ENCODE measurements at places on chromosomes 7 and 10.

- no peak overlapping the region for H3K4me3 ChIP-seq
- no peak for ATAC-seq
- H3K4me1 ChIP-seq, result no peaks in the 10 kb centered on the region
- H3K27me3 ChIP-seq, result peaks cover 4% of the 10 kb centered on the region
Observed at GRCh38 chr7:30920021-30920583, 8.4 kb downstream of the AQP1 start.

DNA sequence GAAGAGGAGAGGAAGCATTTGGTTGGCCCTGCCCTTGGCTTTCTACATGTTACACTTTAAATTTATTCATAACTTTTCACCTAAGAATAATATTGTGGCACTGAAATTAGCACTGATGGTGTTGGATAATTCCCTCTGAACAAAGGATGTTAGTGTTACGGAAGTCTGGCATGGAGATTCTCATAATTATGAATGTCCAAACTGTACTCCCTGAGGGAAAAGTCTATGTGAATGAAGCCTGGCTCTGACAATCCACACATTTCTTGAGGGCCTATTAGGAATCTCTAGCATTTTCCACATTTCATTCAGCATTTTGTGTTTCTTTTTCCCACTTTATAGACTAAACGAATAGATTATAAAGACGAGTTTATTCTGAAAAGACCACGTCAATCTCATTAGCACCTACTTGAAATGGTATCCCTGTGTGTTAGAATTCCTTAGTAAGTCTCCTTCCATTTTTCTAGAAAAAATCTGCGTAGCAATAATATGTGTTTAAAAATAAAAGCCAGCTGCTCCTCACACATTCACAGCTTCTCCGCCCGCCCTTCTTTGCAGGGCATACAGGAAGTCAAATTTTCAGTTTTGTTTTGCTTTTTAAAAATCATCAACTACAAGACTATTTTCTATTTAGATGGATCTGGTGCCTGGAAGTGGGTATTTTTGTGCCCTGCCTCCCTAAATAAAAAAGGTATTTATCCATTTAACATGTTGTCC, 131.8 kb upstream of the PALS2 start:
- H3K4me1 ChIP-seq, result no peaks in the 10 kb centered on the region
- ATAC-seq, result no peak
- peaks cover 3% of the 10 kb centered on the region for H3K27me3 ChIP-seq

DNA sequence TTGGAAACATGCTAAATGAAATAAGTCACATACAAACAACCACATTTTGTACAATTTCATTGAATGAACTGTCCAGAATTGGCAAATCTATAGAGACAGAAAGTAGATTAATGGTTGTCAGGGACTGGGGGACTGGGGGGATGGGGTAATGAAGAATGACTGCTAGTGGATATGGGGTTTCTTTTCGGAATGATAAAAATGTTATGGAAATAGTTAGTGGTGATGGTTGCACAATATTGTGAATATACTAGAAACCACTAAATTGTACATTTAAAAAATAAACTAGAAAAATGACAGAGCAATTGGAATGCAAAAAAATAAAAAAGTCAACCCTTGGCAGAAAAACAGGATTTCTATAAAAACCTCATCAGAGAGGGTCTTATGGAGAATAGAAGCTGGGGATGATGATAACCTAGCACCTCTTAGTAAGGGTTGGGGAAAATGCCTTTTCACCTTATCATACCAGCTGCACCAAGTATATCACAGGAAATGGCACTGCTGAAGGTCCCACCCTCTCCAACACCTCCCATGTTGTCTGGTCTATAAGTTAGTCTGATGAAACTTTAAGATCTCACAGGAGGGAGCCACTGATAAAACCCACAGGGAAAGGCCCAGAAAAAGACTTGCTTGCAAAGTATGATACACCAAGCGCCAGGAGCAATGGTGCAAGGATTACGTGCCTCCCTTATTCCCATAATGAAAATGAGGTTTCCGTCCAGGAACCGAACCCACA, 23.1 kb upstream of the JAZF1 start:
- H3K27me3 ChIP-seq, result no peaks in the 10 kb centered on the region
- ATAC-seq, result no peak
- H3K36me3 ChIP-seq, result peaks cover 10% of the 10 kb centered on the region
- no peak overlapping the region for H3K4me3 ChIP-seq
- peaks cover 56% of the 10 kb centered on the region for H3K4me1 ChIP-seq
- H3K27ac ChIP-seq, result no peak overlapping the region

- H3K27ac ChIP-seq, result no peak overlapping the region
- H3K4me3 ChIP-seq, result no peak overlapping the region
- no peak for ATAC-seq
- peaks cover 33% of the 10 kb centered on the region for H3K27me3 ChIP-seq
- H3K4me1 ChIP-seq, result peaks cover 13% of the 10 kb centered on the region
Observed at GRCh38 chr7:148622887-148623585, 32.5 kb downstream of the C7orf33 start.

DNA sequence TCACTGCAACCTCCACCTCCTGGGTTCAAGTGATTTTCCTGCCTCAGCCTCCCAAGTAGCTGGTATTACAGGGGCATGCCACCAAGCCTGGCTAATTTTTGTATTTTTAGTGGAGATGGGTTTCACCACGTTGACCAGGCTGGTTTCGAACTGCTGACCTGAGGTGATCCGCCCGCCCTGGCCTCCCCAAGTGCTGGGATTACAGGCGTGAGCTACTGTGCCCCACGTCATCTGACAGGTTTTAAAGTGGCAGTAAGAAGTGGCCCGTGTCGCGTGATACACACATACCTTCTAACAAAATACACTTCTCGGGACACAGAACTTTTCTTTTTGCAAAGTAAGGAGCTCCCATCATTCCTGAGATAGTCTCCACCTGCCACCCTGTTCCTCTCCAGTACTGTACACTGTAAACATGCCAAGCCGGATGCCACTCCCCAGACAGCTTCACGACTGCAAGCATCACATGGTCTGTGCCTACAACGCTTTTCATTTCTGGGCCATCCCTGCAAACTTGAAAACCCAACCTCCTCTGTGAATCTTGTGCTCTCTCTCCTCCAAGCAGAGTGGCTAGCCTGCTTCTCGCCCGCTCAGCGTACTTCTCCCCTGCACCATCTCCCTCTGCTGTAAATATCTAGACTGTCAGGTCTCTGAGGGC, 256.3 kb upstream of the KLF14 start:
- no peaks in the 10 kb centered on the region for H3K27me3 ChIP-seq
- H3K36me3 ChIP-seq, result peaks cover 32% of the 10 kb centered on the region

DNA sequence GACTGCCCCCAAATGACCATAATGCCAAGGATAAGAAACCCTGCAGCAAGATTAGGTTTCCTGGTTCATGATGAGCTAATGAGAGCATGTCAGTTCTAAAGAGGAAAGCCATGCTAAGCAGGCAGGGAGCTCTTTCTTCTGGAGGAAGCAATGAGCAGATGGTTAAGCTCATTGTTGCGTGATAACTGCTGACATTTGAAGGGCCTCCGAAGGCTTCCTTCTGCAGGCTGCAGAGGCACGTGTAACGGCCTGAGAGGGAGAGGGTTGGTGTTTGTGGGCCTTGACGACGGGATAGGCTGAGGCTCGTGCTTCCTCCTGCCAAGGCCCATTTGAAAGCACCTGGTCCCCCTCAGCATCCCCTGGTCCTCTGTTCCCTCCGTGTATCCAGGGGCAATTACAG, 63.5 kb upstream of the BTBD16 start:
- no peak overlapping the region for H3K4me3 ChIP-seq
- no peak for ATAC-seq
- no peaks in the 10 kb centered on the region for H3K36me3 ChIP-seq
- no peaks in the 10 kb centered on the region for H3K4me1 ChIP-seq
- no peak overlapping the region for H3K27ac ChIP-seq

GRCh38 chr10:99981581-99982199, 28.1 kb downstream of the DNMBP start:
- peak overlapping the region; percentile 28 for H3K27ac ChIP-seq
- no peak overlapping the region for H3K4me3 ChIP-seq
- peaks cover 46% of the 10 kb centered on the region for H3K4me1 ChIP-seq
- no peaks in the 10 kb centered on the region for H3K27me3 ChIP-seq
- H3K36me3 ChIP-seq, result no peaks in the 10 kb centered on the region

DNA sequence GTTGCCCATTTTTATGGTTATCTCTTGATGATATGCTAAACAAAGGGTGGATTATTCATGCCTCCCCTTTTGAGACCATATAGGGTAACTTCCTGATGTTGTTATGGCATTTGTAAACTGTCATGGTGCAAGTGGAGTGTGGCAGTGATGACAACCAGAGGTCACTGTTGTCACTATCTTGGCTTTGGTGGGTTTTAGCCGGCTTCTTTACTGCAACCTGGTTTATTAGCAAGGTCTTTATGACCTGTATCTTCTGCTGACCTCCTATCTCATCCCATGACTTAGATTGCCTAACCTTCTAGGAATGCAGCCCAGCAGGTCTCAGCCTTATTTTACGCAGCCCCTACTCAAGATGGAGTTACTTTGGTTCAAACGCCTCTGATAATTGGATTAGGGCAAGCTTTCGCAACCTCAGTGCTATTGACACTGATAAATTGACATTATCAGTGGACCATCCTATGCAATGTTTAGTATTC, 36.9 kb downstream of the BAG3 start:
- ATAC-seq, result peak; percentile 64
- H3K36me3 ChIP-seq, result no peaks in the 10 kb centered on the region
- peaks cover 35% of the 10 kb centered on the region for H3K4me1 ChIP-seq
- H3K27me3 ChIP-seq, result no peaks in the 10 kb centered on the region

DNA sequence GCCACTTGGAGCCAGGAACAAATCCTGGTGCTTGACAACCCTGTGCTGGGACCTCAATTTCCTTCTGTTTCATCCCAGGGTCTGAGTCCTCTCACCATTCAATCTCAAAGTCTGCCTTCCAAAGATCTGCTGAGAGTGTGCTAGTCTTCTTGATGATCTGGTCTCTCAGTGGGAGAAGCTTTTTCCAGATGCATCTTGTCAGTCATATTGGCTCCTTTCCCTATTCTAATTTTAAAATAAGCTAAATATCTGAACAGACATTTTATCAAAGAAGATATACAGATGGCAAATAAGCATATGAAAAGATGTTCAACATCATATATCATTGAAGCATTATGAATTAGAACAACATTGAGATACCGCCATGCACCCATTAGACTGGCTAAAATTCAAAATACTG, 469.3 kb downstream of the NEBL start:
- H3K4me1 ChIP-seq, result no peaks in the 10 kb centered on the region
- no peak for ATAC-seq
- no peaks in the 10 kb centered on the region for H3K36me3 ChIP-seq
- no peaks in the 10 kb centered on the region for H3K27me3 ChIP-seq

DNA sequence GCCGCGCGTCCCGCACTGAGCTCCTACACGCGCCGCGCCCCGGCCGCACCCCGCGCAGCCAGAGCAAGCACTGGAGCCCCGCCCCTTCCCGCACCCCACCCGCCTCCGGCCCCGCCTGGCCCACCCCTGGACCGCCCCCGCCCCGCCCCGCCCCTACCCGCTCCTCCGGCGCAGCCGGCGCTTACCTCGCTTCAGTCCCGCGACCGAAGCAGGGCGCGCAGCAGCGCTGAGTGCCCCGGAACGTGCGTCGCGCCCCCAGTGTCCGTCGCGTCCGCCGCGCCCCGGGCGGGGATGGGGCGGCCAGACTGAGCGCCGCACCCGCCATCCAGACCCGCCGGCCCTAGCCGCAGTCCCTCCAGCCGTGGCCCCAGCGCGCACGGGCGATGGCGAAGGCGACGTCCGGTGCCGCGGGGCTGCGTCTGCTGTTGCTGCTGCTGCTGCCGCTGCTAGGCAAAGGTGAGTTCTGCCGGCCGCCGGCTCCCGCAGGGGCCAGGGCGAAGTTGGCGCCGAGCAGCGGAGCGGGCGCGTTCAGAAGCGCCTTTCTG, at the start of gene RET:
TSS of gene RET (plus strand) at position 194 of the 545 bp plus-strand sequence. CDS start at position 384, 190 bp downstream.
- ATAC-seq, result peak; percentile 14
- peaks cover 68% of the 10 kb centered on the region for H3K27me3 ChIP-seq
- peaks cover 14% of the 10 kb centered on the region for H3K4me1 ChIP-seq
- H3K36me3 ChIP-seq, result no peaks in the 10 kb centered on the region
- peak within 1 kb of the TSS; percentile 50 for H3K4me3 ChIP-seq

- H3K27me3 ChIP-seq, result no peaks in the 10 kb centered on the region
- no peak overlapping the region for H3K4me3 ChIP-seq
- H3K27ac ChIP-seq, result no peak overlapping the region
- no peak for ATAC-seq
Observed at GRCh38 chr10:90148116-90148855, 446.9 kb downstream of the KIF20B start.

- H3K27me3 ChIP-seq, result no peaks in the 10 kb centered on the region
- ATAC-seq, result no peak
- no peak overlapping the region for H3K4me3 ChIP-seq
- H3K36me3 ChIP-seq, result no peaks in the 10 kb centered on the region
- H3K4me1 ChIP-seq, result no peaks in the 10 kb centered on the region
Observed at GRCh38 chr10:25556457-25556856, 377.6 kb upstream of the MYO3A start.

- no peak overlapping the region for H3K4me3 ChIP-seq
- no peaks in the 10 kb centered on the region for H3K4me1 ChIP-seq
- no peaks in the 10 kb centered on the region for H3K27me3 ChIP-seq
- no peak for ATAC-seq
- H3K27ac ChIP-seq, result no peak overlapping the region
Observed at GRCh38 chr7:15087771-15088170, 185.2 kb upstream of the DGKB start.

- no peak for ATAC-seq
- no peak overlapping the region for H3K4me3 ChIP-seq
- peaks cover 11% of the 10 kb centered on the region for H3K4me1 ChIP-seq
- peaks cover 10% of the 10 kb centered on the region for H3K36me3 ChIP-seq
Observed at GRCh38 chr10:92184977-92185376, 105.9 kb downstream of the CPEB3 start.

DNA sequence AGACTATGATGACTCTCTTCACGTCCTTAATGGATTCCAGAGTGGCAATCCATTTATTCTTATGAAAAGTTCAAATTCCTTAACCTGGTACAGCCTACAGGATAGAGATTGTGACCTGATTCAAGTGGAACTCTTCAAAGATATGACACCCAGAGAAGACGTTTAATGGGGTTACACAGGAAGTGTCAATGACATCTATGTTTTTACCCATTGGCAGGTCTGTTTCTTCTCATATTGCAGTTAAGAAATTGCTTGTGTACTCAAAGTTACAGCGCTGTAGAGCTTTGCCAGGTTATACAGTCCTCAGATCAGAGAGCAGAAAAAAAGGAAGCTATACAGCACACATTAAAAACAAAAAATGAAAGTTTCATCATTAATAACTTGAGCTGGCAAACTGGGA, 367.4 kb downstream of the THSD7A start:
- no peaks in the 10 kb centered on the region for H3K36me3 ChIP-seq
- H3K27me3 ChIP-seq, result no peaks in the 10 kb centered on the region
- H3K4me3 ChIP-seq, result no peak overlapping the region
- ATAC-seq, result no peak
